ENCODE measurements at places on chromosomes 7 and 10. TPM values are rescaled to one million over a fixed set of nuclear protein-coding genes. Genes with fewer than 3 reads are reported as not detected.

The GNAT3 gene
- total RNA-seq: not detected

The CPN1 gene
- not detected for total RNA-seq

The CPA2 gene
- total RNA-seq: not detected

The TFR2 gene
- 2.0 TPM for total RNA-seq

The LHFPL3 gene
- not detected for total RNA-seq

The CFAP46 gene
- total RNA-seq: 9.0 TPM

The SPACDR gene
- 1.4 TPM for total RNA-seq

DNA sequence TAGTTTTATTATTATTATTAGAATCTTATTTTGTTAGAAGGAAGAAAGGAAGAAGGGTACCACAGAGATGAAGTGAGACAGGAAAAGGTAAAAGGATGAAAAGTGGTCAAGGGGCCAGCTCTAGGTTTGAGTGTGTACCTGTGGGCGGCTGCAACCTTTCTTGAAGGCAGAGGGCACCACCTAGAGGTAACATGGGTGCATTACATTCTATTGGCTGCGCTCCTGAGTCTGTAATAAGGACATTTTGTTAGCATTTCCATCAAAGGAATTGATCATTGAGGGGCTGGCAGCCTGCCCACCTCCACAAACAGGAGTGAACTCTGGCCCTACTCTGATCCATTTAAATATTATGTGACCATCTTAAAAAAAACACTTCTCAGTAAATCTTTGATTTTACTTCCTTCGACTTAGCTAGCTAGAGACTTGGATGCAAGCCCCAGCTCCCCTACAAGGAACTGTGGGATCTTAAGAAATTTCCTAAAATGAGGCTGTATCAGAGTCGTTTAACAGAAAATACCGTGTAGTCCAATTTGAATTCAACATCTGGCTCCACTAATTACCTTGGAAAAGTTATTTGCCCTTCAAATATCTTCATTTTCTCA is 610.4 kb downstream of the IPMK start:
- DNase-seq: peak; percentile 29

DNA sequence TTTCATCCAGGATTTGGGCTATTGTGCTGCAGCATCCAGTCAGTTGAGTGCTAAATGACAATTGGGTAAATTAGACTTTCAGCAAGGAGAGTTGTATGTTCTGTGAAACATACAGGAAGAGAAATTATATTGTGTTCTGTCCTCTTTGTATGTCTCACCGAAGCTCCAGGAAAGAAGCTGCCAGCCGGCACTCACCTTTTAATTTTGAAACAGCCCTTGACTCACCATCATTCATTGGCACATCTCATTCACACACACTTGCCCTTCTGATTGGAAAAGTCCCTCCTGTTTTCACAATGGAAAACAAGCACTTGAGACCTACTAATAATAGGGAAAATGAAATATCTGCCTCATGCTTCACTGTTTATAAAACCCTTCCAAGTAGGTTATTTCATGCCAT is 495.6 kb downstream of the RPS24 start:
- DNase-seq: no peak

- DNase-seq: no peak
These were observed 7.7 kb downstream of the GRM8 start for GRCh38 chr7:127245002-127245401.

- no peak for DNase-seq
These were observed 32.2 kb downstream of the XPNPEP1 start for GRCh38 chr10:109891105-109891504.

DNA sequence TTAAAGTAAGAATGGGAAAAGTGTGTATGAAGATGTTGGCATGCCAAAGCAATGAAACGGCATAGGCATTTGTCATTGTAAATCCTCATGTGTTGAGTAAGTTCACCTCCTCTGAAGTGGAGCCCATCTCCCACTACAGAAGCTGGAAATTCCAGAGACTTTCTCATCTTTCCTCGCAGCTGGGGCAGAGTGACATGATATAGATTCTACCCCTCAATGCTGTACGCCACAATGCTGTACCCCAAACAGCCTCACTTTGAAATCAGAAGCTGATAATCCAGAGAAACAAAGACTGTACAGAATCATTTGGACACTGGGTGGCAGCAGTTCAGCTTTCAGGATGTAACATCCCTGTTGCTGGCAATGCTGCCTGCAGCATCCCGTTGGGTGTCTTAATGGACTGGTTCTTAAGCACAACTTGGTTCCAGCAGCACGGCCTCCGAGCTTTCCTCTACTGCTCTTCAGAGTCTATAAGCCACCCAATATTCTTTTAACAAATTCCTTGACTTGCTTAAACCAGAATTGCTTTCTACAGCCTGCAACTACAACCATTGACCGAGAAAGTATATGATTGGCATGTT is 18.8 kb downstream of the ZC3HAV1L start:
- DNase-seq: peak; percentile 37

DNA sequence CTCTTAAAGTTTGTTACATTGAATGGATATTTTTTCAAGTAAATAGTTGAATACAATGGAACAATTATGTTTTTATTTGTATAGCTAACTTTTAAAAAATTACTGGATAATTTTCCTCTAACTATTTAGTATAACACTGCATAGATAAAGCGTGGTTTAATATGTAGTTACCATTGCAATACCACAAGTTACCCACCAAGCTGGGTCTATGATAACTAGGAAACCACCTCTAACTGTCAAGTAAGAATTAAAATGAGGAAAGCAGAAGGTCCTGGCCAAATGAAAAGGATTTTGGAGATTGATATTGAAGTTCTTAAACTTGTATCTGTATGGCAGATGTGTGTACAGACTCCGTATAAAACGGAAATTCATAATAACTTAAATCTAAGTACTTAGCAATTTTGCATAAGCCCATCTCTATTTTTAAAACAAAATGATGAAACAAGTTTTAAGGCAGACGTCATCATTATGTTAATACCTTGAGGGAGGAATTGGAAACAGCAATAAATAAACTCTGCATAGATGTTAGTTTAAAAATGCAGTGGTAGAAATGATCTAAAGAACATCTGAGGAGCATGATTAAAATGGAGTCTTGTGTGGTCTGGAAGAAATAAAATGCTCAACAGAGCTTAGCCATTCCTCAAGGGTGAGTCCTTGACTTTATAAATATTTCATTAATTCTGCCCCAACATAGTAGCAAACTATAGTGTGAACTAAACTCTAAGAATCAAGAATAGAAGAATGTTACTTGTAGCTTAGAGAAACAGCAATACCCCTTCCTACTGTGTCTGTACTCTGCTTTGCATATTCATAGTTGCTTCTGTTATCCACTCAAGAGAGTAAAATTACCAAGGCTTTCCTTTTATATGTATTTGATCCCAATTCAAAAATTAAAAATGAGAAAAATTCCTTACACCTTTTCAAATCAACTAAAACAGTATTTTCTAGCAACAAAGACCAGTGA is 206.4 kb upstream of the FERD3L start:
- DNase-seq: no peak

- no peak for DNase-seq
These were observed at the start of gene MBL2 for GRCh38 chr10:52772623-52773022. Gene MBL2 (minus strand): TSS chr10:52772784. CDS start chr10:52771635, 1,149 bp downstream.

DNA sequence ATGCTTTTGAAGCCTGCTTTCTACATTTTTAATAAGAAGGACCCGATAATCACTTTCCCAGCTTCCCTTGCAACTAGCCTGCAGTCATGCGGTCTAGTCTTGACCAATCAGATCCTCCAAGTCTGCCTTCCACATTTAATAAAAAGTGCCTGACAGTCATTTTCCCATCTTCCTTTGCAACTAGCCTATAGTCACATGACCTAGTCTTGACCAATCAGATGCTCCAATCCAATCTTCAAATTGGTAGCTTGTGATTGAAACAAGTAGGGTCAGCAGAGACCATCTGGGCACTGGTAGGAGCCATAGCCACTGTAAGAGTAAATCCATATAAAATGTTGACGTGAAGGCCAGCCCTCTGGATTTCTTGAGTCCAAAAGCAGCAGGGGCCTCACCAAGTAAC is 80.0 kb downstream of the NPTX2 start:
- DNase-seq: no peak

DNA sequence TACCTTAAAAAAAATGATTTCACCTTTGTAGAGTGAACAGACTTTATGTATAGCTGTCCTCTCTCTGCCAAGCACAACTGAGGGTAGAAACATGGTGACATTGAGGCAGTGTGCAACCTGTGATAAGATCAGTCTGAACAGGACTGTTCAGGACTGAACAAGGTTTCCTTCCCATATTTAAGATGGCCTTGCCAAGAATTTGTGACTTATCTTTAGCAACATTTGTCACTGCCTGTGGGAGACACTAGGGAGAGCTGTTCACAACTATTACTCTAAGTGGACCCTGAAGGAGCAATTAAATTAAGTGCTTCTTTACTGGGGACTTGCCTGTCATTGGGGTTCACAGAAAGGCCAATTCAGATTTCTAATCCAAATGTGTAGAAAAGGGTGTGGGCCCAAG is 6.7 kb downstream of the OR13A1 start:
- no peak for DNase-seq

GRCh38 chr10:895324-895723 is 36.2 kb downstream of the LARP4B start:
- no peak for DNase-seq

DNA sequence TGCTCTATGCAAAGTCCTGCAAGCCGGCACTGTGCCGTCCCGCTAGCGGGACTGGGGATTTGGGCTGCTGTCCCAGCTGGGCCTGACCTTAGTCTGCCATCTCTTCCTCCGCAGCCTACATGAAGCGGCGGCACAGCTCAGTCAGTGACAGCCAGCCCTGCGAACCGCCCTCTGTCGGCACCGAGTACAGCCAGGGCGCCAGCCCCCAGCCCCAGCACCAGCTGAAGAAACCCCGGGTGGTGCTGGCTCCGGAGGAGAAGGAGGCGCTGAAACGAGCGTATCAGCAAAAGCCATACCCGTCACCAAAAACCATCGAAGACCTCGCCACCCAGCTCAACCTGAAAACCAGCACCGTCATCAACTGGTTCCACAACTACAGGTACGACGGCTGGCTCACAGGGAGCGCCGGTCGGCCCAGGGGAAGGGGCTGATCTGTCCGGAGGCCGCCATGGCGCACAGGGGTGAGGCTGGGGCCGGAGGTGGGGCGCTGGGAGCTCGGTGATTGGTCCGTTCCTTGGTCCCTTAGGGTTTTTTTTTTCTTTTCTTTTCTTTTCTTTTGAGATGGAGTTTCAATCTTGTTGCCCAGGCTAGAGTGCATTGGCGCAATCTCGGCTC is 47.4 kb upstream of the SH2B2 start:
- DNase-seq: no peak

GRCh38 chr10:27541796-27542729 is 38.0 kb downstream of the RAB18 start:
- DNase-seq: no peak

GRCh38 chr7:91537260-91538152 is 273.3 kb downstream of the FZD1 start:
- DNase-seq: no peak

GRCh38 chr10:663831-664251 is 25.6 kb downstream of the DIP2C start:
- no peak for DNase-seq

GRCh38 chr10:79090134-79090803 is 21.5 kb downstream of the ZMIZ1 start:
- DNase-seq: no peak
